ENCODE measurements at places on chromosomes 13 and 19. TPM values are rescaled to one million over a fixed set of nuclear protein-coding genes. Genes with fewer than 3 reads are reported as not detected.

Gene LMTK3
- polyA plus RNA-seq: 0.25 TPM

Gene PAK4
- 10.4 TPM for polyA plus RNA-seq

Gene FCGBP
- 0.04 TPM for polyA plus RNA-seq

Gene ACER1
- not detected for polyA plus RNA-seq

Gene SRRM5
- polyA plus RNA-seq: 0.12 TPM

Gene ZFR2
- not detected for polyA plus RNA-seq

Gene GPR4
- polyA plus RNA-seq: not detected

Gene RNF17
- 0.04 TPM for polyA plus RNA-seq

Gene APOE
- 5.9 TPM for polyA plus RNA-seq

Gene MYO16
- polyA plus RNA-seq: 0.02 TPM

Gene CYP2A6
- not detected for polyA plus RNA-seq

Gene SLITRK1
- 0.04 TPM for polyA plus RNA-seq

Gene ZNF836
- 3.7 TPM for polyA plus RNA-seq

Gene ZNF90
- polyA plus RNA-seq: 1.3 TPM

Gene SIGLEC14
- polyA plus RNA-seq: not detected

Gene GPX4
- polyA plus RNA-seq: 627 TPM

Gene SPACA4
- polyA plus RNA-seq: not detected

Gene ZNF541
- polyA plus RNA-seq: not detected

Gene CEACAM4
- polyA plus RNA-seq: not detected

Gene LRRC8E
- polyA plus RNA-seq: 4.1 TPM

Gene IGFL2
- polyA plus RNA-seq: not detected

Gene PGLYRP2
- polyA plus RNA-seq: not detected

Gene FAM83E
- polyA plus RNA-seq: not detected

Gene SERTAD3
- 16.1 TPM for polyA plus RNA-seq

Gene ZNF763
- 3.0 TPM for polyA plus RNA-seq

Gene FFAR2
- polyA plus RNA-seq: not detected

Gene RFPL4AL1
- not detected for polyA plus RNA-seq

Gene FPR3
- not detected for polyA plus RNA-seq

Gene LIN7B
- 4.2 TPM for polyA plus RNA-seq

Gene NALCN
- 1.6 TPM for polyA plus RNA-seq

Gene CCDC70
- polyA plus RNA-seq: not detected

Gene IRF2BP1
- 6.5 TPM for polyA plus RNA-seq

Gene PGLYRP1
- polyA plus RNA-seq: not detected

Gene GIPR
- 0.61 TPM for polyA plus RNA-seq

Gene IGSF23
- 0.37 TPM for polyA plus RNA-seq

Gene FUT1
- 0.07 TPM for polyA plus RNA-seq

Gene ONECUT3
- not detected for polyA plus RNA-seq

Gene ZNF878
- 0.15 TPM for polyA plus RNA-seq

Gene ZNF560
- 2.1 TPM for polyA plus RNA-seq

Gene SLITRK5
- polyA plus RNA-seq: 0.02 TPM

Gene KISS1R
- not detected for polyA plus RNA-seq

Gene NANOS3
- 0.36 TPM for polyA plus RNA-seq

Gene ZNF880
- polyA plus RNA-seq: 15.6 TPM

Gene MBD3L2
- not detected for polyA plus RNA-seq

Gene ICAM4
- polyA plus RNA-seq: 3.3 TPM

Gene SCN1B
- 5.8 TPM for polyA plus RNA-seq

Gene BLOC1S3
- 8.2 TPM for polyA plus RNA-seq

Gene VMAC
- polyA plus RNA-seq: 2.6 TPM

Gene OLFM4
- polyA plus RNA-seq: not detected

Gene ATP4B
- polyA plus RNA-seq: not detected

Gene NOP53
- 123 TPM for polyA plus RNA-seq

Gene DKKL1
- polyA plus RNA-seq: not detected

Gene PRMT1
- polyA plus RNA-seq: 287 TPM

Gene CELF5
- not detected for polyA plus RNA-seq

Gene NAXD
- 35.0 TPM for polyA plus RNA-seq

Gene CYP4F8
- not detected for polyA plus RNA-seq
